ENCODE measurements at places on chromosomes 3 and 15.

GRCh38 chr15:91426412-91426811 lies 326.4 kb downstream of the SV2B start:
- no peak for DNase-seq

DNA sequence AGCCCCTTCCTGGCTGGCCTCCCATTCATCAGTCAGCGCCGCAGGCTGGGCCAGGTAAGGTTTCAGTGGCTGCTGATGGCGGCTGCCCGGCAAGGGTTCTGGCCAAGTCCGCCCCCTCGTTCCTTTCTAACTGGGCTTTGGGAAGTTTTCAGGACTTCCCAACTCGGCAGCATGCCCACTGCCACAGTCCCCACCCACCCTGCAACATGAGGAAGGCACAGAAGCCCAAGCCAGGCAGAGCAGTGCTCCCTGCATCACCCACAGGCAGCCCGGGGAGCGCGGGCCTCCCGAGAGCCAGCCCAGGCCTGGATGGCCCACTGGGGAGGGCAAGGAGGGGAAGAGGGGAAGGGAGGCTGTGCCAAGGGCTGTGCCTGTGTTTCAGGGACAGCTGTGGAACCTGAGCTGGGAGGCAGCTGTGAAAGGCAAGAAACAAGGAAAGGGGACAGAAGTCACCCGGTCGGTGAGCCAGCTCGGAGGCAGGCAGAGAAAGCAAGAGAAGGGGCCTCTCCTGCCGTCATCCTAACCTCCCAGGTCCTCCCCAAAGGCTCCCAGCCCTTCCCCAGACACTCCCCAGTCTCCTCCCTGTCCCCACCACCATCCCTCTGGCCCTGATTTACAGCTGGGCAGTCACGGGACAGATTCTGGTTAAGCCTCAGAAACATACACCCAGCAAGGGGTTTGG lies 73.9 kb downstream of the CPN2 start:
- no peak for DNase-seq

- no peak for DNase-seq
These were observed 90.2 kb upstream of the LINGO1 start for GRCh38 chr15:77722759-77723460.

GRCh38 chr3:4939276-4939675 lies 40.0 kb upstream of the BHLHE40 start:
- DNase-seq: no peak

- no peak for DNase-seq
These were observed 461.4 kb upstream of the ONECUT1 start for GRCh38 chr15:53251523-53251922.

DNA sequence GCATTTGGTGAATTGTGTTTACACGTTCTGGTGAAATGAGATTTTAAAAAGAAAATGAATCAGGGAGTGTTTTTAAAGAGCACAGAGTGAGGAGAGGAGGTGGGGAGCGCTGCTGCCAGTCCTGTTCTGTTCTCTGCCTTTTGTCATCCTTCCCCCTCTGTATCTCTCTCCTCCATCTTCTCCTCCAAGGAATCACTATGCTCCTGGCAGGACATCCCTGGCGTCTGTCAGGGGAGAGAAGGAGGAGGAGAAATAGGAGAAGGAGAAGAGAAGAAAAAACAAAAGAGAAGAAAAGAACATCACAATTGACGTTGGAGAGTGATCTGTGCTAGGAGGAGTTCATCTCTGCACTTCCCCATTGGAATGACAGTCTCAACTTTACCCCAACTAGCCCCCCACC lies 627.6 kb upstream of the TBL1XR1 start:
- no peak for DNase-seq

- DNase-seq: no peak
These were observed 341.9 kb upstream of the RORA start for GRCh38 chr15:61571026-61571425.
